Placental epithelial cell (primary cell): ENCODE measurements at places on chromosomes 6 and 20. TPM values are rescaled to one million over a fixed set of nuclear protein-coding genes. Genes with fewer than 3 reads are reported as not detected.

Gene ENPP1
- 339 and 481 TPM in 2 replicates for total RNA-seq

Gene SEL1L2
- not detected in 2 replicates for total RNA-seq

Gene TCP11
- total RNA-seq: 0.43 and 1.6 TPM in 2 replicates

Gene ZNF311
- total RNA-seq: 1.6 and 2.4 TPM in 2 replicates

Gene MRAP2
- 0.39 TPM in 1 of 2 replicates, not detected in the other for total RNA-seq

Gene DOK5
- 0.43 and 3.1 TPM in 2 replicates for total RNA-seq
